ENCODE measurements at places on chromosomes 3 and 15.

DNA sequence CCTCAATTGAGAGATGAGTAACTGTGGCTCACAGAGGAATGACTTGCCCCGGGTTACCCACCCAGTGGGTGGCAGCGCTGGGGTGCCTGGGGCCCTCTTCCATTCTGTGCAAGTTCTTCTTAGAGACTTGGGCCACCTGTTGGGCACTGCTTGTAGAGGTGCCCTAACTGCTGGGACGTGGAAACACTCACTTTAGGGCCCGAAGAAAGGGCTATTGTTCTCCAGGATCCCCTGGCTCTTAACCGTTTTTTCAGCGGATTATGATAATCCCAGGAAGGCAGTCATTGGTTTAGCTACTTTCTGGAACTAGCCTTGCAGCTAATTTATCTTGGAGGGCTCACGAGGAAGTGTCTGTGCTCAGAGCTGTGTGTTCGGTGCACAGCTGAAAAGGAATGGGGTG, 66.0 kb upstream of the GCNT3 start:
- DNase-seq = no peak

DNA sequence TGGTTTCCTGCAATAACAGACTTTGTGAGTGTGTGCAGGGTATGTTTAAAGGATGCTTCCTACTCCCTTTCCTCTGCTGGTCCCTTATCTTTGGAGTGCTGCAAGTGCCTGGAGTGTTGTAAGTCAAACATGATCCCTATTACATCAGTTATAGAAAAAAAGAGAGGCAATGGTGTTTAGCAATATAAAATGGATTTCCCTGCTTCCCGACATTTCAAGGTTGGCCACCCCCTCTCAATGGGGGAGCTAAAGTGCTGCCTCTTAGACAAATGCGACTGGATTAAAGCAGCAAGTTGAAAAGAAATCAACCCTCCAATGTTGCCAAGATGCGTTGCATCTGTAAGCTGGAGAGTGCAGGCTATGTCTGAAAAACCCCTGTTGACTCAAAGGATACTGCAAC, 203.1 kb upstream of the WNT5A start:
- DNase-seq = no peak

DNA sequence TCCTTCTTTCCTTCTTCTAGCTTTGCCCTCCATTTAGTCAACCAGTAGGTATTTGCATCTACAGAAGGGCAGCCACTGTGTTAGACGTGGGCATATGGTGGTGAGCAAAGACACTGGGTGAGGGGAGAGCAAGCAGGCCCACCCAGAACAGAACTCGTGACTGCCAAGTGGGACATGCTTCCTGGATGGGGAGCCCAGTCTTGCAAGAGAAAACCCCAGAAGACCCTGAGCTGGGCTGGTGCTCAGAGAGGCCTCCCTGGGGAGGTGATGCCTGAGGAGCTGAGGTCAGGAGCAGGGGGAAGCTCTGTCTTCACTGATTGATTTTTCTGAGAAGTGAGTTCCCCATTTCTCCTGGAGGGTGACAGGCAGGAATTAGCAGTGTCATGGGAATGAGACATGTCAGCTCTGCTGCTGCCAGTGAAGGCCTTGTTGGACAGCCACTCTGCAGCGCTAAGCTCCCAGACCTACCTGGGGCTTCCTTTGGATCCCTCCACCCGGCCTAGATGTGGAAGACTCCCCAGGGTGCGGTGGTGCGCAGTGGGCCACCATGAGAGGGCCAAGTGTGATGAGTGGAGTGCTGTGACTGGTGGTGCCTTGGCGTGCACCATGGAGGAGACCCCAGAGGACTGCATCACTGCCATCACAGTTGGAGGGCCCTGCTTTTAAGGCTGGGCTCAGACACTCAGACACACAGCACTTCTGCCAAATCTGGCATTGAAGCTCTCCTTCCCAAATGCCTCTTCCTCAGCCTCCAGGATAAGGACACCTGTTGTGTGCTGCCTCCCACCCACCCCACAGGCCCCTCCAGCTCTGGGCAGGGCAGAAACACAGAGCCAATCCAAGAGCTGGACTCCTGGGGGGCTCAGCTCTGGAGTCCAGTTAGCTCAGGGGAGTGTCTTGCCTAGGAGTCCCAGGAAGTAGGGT, 40.0 kb upstream of the TOPBP1 start:
- no peak for DNase-seq

DNA sequence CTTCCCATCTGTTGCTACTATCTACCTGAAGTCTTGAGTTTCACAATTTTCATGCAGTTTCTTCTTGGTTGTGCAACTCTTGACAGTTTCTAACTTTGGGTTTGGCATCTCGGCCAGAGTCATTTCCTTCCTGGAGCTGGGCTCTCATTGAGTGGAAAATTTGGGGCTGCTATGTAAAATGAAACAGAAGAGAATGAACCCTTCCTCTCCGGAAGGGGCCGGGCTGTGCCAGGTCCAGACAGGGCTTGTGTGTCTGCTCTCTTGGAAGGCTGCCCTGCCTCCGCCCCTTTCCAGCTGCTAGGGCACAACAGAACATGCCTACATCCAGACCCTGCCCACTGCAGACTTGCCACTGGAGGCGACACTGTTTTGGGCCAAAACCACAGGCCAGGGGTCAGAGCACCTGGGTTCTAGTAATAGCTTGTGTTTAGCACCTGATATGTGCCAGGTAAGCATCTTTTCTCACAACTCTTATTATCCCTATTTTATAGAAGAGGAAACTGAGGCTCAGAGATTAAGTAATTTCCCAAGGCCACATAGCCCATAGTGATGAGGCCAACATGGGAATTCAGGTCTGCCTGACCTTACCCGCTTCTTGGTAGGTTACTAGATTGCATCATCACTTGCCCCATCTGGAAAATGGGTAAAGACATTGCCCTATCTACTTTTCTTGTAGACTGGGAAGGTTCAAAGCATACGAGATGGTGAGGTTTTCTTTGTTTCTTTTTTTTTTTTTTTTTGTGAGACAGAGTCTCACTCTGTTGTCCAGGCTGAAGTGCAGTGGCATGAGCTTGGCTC, 25.0 kb downstream of the IRAK2 start:
- DNase-seq = no peak

- DNase-seq = peak; percentile 63
These were observed 93.9 kb upstream of the CCDC80 start for GRCh38 chr3:112734736-112735350.

GRCh38 chr3:80807577-80807976, 953.9 kb downstream of the GBE1 start:
- DNase-seq = no peak

- no peak for DNase-seq
These were observed 2.9 kb downstream of the GALNT15 start for GRCh38 chr3:16177382-16177781.

- DNase-seq = no peak
These were observed 170.8 kb downstream of the SLC9A9 start for GRCh38 chr3:143677430-143677829.

GRCh38 chr3:128521715-128522114, 28.7 kb upstream of the GATA2 start:
- no peak for DNase-seq

GRCh38 chr3:48338635-48339034, 5.2 kb upstream of the SPINK8 start:
- DNase-seq = no peak

DNA sequence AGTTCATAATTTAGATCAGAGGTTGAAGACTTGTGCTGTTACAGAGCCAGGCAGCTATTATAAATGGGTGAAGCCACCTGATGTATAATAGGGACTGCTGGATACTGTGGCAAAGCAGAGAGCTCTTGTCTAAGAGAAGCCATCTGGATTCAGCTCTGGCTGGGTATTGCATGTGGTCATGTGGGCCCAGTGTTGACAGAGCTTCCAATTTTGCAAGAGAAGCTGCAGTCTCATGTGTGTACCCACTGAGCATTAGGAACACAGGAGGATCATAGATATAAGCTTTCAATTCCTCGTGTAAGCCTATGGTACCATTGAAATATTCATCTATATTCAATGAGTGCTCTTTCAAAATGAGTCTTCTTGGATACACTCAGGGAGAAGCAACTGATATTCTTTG, 303.9 kb upstream of the SLCO3A1 start:
- no peak for DNase-seq

DNA sequence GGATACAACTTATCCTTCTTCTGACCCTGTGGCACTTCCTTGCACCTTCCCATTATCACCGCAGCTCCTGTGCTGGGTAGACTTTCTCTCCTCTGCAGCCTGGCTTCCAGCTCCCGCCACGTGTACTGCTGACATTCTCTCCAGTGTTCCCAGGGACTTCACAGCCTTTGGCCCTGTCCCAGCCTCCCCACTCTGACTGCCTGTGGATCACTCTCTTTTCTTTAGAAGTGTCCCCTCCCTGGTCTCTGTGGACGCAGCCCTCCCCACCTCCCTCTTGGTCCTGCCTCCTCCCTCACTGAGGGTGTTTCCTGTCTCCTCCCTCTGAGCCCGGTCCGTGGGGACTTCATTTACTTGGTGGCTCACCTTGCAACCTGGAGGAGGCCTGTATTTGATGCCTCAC, 17.4 kb downstream of the PDIA5 start:
- DNase-seq = no peak

- no peak for DNase-seq
These were observed 143.7 kb upstream of the LRIG1 start for GRCh38 chr3:66644549-66644948.

DNA sequence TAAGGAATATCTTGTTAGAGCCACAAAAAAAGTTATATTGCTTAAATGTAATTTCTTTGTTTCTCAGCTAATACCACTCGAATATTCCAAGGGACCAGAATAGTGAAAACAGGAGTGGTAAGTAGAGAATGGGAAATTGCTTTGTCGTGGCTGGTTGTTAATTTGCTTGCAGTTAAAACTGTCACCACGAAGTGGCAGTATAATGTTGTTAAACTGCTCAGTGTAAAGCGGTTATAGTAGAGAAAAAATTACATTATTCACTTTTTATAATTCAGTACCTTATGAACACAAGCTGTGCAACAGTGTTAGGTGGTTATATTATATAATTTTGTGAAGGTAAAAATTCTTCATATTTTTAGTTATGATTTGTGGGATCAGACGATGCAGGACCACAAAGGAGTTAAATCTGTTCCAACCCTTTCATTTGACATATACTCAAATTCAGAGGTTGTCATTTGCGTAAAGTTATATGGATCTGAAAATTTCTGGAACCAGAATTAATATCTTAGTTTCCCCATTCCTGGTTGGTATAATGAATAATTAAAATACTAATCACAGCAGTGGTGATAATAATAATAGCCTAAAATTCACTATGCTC, 171.8 kb downstream of the FEZF2 start:
- peak; percentile 27 for DNase-seq

GRCh38 chr3:65748326-65748725, 290.4 kb downstream of the MAGI1 start:
- DNase-seq = no peak

GRCh38 chr3:98651780-98652077, 58.3 kb upstream of the CPOX start:
- DNase-seq = no peak

GRCh38 chr3:170811928-170812591, 57.9 kb downstream of the RPL22L1 start:
- peak; percentile 76 for DNase-seq

- no peak for DNase-seq
These were observed 608.1 kb downstream of the SQOR start for GRCh38 chr15:46242935-46243334.

- no peak for DNase-seq
These were observed 45.3 kb downstream of the FEM1B start for GRCh38 chr15:68322796-68323195.

DNA sequence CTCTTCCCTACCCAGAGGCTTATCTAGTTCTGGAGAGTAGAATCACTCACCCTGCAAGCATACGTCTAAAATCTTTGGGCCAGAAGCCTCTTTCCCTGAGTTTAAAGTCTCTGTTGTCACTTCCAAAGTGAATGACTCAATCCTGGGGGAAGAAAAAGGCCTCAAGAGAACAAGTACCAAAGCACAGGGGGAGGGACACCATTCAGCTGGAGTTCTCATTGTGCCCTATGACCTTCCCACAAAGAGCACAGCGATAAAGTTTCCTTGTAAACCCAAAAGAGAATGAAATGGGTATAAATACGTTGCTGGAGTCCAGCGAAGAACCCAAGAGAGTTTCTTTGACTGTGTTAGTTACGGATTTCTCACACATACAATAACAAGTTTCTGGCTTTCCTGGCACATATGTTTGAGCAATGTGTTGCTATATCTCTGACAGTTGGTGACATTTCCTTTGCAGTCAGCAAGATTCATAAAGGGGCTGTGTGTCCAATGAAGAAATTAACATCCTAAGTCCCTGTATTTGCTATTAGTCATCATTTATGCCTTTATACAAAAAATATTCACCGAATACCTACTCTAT, 107.3 kb upstream of the PTPRG start:
- no peak for DNase-seq

DNA sequence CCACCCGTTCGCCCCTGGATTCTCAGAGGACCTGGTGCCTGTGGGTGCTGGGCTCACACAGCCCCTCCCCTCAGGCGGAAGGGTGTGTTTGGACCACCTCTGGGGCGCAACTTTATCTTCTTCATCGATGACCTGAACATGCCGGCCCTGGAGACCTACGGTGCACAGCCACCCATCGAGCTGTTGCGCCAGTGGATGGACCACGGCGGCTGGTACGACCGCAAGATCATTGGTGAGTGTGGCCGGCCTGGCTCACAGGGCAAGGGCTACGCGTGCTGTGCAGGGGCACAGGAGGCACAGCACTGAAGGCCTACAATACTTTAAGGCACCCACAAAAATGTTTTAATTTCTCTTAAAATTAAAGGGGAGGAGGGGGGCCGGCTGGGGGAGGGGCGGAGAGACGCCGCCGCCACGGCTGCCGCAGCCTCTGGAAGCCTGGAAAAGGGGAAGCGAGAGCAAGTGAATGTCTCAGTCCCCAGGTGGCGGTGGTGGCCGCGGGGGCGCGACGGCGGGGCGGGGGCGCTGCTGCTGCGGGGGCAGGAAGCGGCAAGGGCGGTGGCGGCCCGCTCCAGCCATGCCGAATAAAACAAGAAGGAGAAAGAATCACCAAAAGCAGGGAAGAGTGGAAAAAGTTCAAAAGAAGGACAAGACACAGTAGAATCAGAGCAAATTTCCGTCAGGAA, 56.8 kb downstream of the DNAH1 start:
- no peak for DNase-seq

DNA sequence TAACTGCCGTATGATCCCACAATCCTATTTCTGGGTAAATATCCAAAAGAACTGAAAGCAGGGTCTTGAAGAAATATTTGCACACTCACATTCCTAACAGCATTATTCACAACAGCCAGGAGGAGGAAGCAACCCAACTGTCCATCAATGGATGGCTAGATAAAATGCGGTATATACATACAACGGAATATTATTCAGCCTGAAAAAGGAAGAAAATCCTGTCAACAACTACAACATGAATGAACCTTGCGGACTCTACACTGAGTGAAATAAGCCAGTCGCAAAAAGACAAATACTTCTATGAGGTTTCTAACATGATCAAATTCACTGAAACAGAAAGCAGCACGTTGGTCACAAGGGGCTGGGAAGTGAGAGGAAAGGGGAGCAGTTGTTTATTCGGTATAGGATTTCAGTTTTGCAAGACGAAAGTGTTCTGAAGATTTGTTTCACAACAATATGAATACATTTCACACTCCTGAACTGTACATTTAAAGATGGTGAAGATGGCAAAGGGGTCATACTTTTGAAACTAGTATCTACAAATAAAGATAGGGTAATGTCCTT, 6.2 kb downstream of the DLG1 start:
- DNase-seq = no peak

- no peak for DNase-seq
These were observed 297.3 kb upstream of the THBS1 start for GRCh38 chr15:39283531-39283930.

- no peak for DNase-seq
These were observed 14.4 kb upstream of the TPRG1 start for GRCh38 chr3:189157232-189158007.

GRCh38 chr15:69540622-69541021, 88.0 kb downstream of the RPLP1 start:
- no peak for DNase-seq

GRCh38 chr3:171379281-171379680, 80.9 kb downstream of the TNIK start:
- DNase-seq = peak; percentile 52

All from ACHN (cell line).